ENCODE measurements at places on chromosomes 1 and 21.
A peak's percentile ranks its signal among the peaks of the same experiment; 100 is the strongest.

- H3K27ac ChIP-seq: no peak overlapping the region
- no peak for DNase-seq
- H3K27me3 ChIP-seq: peaks cover 50% of the 10 kb centered on the region
- H3K4me1 ChIP-seq: no peaks in the 10 kb centered on the region
Measured at GRCh38 chr1:47688461-47689296, 250.8 kb downstream of the FOXD2 start.

DNA sequence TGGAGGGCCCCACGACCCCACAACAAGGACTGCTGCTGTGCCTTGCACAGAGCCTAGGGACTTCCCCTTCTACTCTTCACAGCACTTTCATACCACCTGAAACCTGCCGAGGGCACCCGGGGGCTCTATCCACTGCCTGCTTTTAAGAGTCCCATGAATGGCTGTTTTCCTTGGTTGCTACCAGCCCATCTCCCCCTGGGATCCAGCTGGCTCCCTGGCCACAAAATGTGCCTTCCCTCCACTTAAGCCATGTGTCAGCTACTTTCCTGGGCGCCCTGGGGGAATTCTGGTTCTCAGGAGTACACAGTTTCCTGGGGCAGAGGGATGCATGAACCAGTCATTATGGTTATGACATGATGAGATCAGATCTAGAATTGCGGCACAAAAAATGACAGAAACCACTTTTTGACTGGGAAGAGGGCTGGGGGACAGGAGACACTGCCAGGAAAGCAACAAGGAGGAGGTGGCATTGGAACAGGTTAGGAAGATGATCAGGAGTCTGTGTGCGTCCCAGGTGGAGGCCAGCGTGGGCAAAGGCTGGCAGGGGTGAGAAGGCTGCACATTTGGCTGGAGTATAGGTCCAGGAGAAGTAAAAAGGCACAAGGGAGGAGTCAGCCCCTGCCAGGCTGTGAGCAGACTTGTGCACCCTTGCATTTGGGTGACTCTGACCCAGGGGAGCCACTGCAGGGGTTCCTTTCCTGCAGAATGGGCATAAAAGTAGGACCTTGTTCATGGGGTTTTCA is 3.2 kb upstream of the TNFRSF8 start:
- no peak overlapping the region for H3K27ac ChIP-seq
- peaks cover 5% of the 10 kb centered on the region for H3K36me3 ChIP-seq
- H3K4me1 ChIP-seq: peaks cover 23% of the 10 kb centered on the region
- no peak overlapping the region for H3K4me3 ChIP-seq

- H3K27ac ChIP-seq: no peak overlapping the region
- H3K4me3 ChIP-seq: no peak overlapping the region
- H3K4me1 ChIP-seq: peaks cover 7% of the 10 kb centered on the region
- H3K36me3 ChIP-seq: peaks cover 6% of the 10 kb centered on the region
- DNase-seq: no peak
- H3K27me3 ChIP-seq: no peaks in the 10 kb centered on the region
Measured at GRCh38 chr1:156232201-156232894, 9.6 kb upstream of the BGLAP start.

DNA sequence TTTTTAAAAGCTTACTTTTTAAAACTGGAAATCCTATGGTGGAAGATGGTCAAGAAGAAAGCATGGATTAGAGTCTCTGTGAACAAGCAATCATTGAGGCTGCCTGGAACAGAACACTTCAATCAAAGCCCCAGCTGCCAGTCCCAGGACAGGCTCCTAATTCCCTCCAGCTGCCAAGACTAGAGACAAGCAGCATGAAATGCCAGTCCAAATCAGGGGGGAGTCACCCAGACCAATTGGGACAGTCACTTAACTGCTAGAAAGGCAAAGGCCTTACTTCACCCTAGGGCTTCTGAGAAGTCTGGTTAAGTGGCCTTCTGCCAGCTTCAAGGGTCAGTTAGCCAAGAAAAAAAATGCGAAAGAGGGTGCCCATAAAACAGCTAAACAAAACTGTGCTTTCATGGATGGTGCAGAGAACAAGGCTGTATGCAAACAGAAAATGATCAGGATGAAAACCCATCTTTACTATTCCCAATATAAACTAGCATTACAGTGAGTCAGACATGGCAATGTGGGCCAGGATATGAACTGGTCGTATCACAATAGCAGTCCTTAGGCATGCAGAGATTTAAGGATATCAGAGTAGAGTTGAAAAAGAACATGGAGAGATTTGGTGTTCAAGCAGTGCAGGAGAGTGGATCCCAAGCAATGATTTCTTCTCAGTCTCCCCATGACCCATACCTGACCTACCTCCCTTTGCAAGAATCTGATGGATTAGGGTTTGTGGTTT is 31.0 kb upstream of the MAN1A2 start:
- no peak for DNase-seq
- H3K4me1 ChIP-seq: peaks cover 8% of the 10 kb centered on the region
- H3K4me3 ChIP-seq: no peak overlapping the region
- H3K27me3 ChIP-seq: peaks cover 9% of the 10 kb centered on the region
- H3K27ac ChIP-seq: no peak overlapping the region

- H3K4me3 ChIP-seq: no peak overlapping the region
- no peaks in the 10 kb centered on the region for H3K4me1 ChIP-seq
- no peaks in the 10 kb centered on the region for H3K36me3 ChIP-seq
- no peaks in the 10 kb centered on the region for H3K27me3 ChIP-seq
Measured at GRCh38 chr1:59214248-59215208, 82.4 kb upstream of the FGGY start.

- no peaks in the 10 kb centered on the region for H3K4me1 ChIP-seq
- H3K4me3 ChIP-seq: no peak overlapping the region
- peaks cover 4% of the 10 kb centered on the region for H3K27me3 ChIP-seq
- H3K27ac ChIP-seq: no peak overlapping the region
Measured at GRCh38 chr1:208885060-208885459, 640.9 kb upstream of the PLXNA2 start.

- no peak overlapping the region for H3K27ac ChIP-seq
- no peaks in the 10 kb centered on the region for H3K4me1 ChIP-seq
- DNase-seq: no peak
- no peak overlapping the region for H3K4me3 ChIP-seq
- peaks cover 41% of the 10 kb centered on the region for H3K27me3 ChIP-seq
Measured at GRCh38 chr1:109719337-109719837, 7.3 kb downstream of the GSTM5 start.

DNA sequence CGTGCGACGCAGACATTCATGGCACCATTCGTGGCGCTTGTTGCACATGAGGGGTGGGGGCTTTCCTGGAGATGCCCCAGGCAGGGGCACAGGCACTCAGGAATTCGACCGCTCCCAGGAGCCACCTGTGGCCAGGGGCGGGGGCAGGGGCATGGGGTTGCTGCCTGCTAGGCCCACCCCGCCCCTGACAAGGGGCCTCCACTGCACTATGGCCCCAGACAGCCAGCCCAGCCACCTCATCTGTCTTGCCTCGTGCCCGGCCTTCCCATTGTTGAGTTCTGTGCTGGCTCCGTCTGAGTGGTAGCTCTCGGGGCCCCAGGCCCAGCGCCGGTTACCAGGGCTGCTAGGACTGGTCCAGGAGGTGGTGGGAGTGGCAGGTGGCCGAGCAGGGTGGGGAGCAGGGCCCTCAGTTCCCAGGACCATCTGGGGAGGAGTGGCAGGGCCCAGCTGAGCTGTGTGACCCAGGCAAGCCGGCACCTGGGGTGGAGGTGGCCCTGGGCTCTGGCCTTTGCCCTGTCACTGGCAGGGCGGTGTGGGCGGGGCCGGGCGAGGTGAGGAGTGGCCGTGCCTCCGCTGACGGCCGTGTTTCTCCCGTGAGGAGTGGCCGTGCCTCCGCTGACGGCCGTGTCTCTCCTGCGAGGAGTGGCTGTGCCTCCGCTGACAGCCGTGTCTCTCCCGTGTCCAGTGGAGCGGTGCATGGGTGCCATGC is 1.9 kb downstream of the PLCH2 start:
- no peak for DNase-seq
- no peaks in the 10 kb centered on the region for H3K36me3 ChIP-seq
- no peak overlapping the region for H3K27ac ChIP-seq
- no peak overlapping the region for H3K4me3 ChIP-seq

DNA sequence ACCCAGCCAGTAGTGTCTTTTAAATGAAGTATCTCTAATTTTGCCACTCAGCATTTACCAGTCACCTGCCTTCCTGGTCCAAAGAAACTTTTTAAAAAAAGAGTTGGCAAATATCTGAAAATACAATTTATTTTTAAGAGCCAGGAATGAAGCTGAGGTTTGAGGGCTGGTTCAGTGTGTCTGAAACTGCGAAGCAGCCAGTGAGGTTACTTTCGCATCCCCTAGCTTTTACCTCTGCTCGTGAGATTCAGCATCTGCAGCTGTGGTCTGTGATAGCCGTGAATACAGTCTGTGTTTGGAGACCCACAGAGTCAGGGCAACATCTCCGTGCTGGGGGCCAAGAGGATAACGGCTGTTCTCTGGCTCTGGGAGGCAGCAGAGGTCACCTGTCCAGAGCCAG is 21.3 kb upstream of the KCNAB2 start:
- DNase-seq: no peak
- H3K27ac ChIP-seq: peak overlapping the region; percentile 98
- H3K36me3 ChIP-seq: no peaks in the 10 kb centered on the region
- H3K27me3 ChIP-seq: no peaks in the 10 kb centered on the region
- peaks cover 39% of the 10 kb centered on the region for H3K4me1 ChIP-seq
- H3K4me3 ChIP-seq: no peak overlapping the region

DNA sequence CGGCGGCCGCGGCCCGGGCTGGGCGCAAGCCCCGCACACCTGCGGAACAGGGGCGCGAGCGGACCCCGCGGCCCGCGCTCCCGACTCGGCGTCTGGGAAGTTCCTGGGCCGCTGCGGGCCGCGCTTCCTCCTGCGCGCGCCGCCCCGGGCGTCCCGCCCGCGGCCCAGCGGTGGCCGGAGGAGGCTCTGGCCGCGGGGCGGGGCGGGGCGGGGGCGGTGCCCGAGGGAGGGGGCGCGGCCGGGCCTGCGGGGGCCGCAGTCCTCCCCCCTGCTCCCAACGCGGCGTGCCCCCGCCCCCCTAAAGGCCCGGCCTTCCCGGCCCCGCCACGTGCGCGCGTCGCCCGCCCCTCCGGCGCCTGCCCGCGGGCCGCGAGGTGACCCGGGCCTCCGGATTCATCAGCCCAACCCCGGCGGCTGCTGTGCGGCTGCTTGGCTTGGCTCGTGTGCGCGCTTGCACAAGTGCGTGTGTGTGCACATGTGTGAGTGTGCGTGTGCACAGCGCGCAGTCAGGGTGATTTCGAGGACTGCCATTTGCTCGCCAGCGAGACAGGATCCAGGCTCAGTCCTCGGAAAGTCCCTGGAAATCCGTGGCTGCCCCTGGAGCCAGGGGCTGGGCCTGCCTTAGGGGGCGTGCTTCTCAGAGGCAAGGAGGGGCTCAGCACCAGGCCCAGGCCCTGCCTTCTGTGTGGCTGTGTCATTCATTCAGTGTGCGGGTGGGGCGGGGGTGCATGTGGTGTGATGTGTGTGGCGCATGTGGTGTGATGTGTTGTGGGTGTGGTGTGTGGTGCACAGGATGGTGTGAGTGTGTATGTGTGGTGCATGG is at the start of gene C2CD2:
Gene C2CD2, minus strand, starts transcription at position 188 of the 823 bp plus-strand sequence. CDS start 370 bp downstream, outside the sequence.
- H3K36me3 ChIP-seq: peaks cover 3% of the 10 kb centered on the region
- DNase-seq: no peak
- peak within 1 kb of the TSS; percentile 87 for H3K4me3 ChIP-seq
- H3K27me3 ChIP-seq: peaks cover 31% of the 10 kb centered on the region
- H3K27ac ChIP-seq: peak within 1 kb of the TSS; percentile 47

- H3K27me3 ChIP-seq: peaks cover 20% of the 10 kb centered on the region
- H3K27ac ChIP-seq: no peak overlapping the region
- no peak for DNase-seq
- H3K4me1 ChIP-seq: no peaks in the 10 kb centered on the region
Measured at GRCh38 chr1:7149080-7149838, 364.0 kb downstream of the CAMTA1 start.

- H3K27ac ChIP-seq: no peak overlapping the region
- H3K27me3 ChIP-seq: peaks cover 54% of the 10 kb centered on the region
- H3K36me3 ChIP-seq: no peaks in the 10 kb centered on the region
- peaks cover 10% of the 10 kb centered on the region for H3K4me1 ChIP-seq
- H3K4me3 ChIP-seq: peak overlapping the region; percentile 87
Measured at GRCh38 chr1:95118067-95118499, 928 bp downstream of the TLCD4 start.

DNA sequence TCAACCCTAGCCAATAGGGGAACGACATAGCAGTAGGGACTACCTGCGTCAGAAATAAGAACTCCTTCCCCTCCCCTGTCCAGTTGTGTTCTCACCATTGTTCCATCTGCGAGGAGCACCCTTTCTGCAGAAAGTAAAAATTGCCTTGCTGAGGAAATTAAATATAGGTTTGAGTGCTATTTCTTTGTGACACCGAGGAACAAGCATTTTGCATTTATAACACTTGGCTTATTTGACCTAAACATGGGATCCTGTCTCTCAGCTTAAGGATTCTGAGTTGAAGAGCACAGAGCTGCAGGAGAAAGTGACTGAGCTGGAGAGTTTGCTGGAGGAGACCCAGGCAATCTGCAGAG is 10.7 kb upstream of the SH3BGRL3 start:
- peaks cover 13% of the 10 kb centered on the region for H3K36me3 ChIP-seq
- H3K4me1 ChIP-seq: peaks cover 4% of the 10 kb centered on the region
- no peak overlapping the region for H3K27ac ChIP-seq
- H3K4me3 ChIP-seq: no peak overlapping the region
- no peaks in the 10 kb centered on the region for H3K27me3 ChIP-seq

GRCh38 chr1:209509039-209509438 is 74.5 kb upstream of the CAMK1G start:
- H3K4me3 ChIP-seq: no peak overlapping the region
- H3K27me3 ChIP-seq: peaks cover 40% of the 10 kb centered on the region
- DNase-seq: no peak
- no peaks in the 10 kb centered on the region for H3K36me3 ChIP-seq

GRCh38 chr1:234258071-234258470 is 115.2 kb upstream of the COA6 start:
- H3K36me3 ChIP-seq: no peaks in the 10 kb centered on the region
- no peak overlapping the region for H3K27ac ChIP-seq
- H3K27me3 ChIP-seq: peaks cover 30% of the 10 kb centered on the region
- no peak overlapping the region for H3K4me3 ChIP-seq
- no peak for DNase-seq
- peaks cover 7% of the 10 kb centered on the region for H3K4me1 ChIP-seq

DNA sequence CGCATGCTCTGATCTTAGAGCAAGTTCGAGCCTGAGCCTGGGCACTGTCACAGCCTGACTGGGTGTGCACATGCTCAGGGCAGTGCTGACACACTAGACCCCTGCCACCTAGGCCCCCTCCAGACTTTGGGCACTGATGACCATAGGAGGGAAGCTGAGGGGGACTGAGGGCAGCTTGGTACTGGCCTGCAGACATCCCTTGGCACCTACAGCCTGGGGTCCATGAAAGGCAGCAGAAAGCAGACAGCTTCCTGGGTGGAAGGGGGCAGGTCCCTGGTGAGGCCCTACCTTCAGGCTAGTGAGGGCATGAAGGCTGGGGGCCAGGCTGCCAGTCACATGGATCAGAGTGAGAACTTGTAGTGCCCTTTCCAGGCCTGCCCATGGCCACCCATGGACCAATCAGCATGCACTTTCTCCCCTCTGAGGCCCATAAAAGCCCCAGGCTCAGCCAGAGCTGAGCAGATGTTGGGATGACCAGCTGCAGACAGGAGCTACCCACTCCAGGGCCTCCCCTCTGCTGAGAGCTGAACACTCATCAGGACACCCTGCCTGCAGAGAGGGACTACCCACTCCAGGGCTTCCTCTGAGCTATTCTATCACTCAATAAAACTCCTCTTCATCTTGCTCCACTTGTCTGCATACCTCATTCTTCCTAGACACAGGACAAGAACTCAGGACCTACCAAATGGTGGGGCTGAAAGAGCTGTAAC is 680.8 kb downstream of the MATN1 start:
- H3K4me1 ChIP-seq: peaks cover 2% of the 10 kb centered on the region
- H3K4me3 ChIP-seq: no peak overlapping the region
- DNase-seq: no peak
- H3K36me3 ChIP-seq: peaks cover 2% of the 10 kb centered on the region
